ENCODE measurements at places on chromosomes 3 and 15.
A peak's percentile ranks its signal among the peaks of the same experiment; 100 is the strongest.

GRCh38 chr15:68442903-68443302, 10.9 kb upstream of the ITGA11 start:
- no peak for DNase-seq

DNA sequence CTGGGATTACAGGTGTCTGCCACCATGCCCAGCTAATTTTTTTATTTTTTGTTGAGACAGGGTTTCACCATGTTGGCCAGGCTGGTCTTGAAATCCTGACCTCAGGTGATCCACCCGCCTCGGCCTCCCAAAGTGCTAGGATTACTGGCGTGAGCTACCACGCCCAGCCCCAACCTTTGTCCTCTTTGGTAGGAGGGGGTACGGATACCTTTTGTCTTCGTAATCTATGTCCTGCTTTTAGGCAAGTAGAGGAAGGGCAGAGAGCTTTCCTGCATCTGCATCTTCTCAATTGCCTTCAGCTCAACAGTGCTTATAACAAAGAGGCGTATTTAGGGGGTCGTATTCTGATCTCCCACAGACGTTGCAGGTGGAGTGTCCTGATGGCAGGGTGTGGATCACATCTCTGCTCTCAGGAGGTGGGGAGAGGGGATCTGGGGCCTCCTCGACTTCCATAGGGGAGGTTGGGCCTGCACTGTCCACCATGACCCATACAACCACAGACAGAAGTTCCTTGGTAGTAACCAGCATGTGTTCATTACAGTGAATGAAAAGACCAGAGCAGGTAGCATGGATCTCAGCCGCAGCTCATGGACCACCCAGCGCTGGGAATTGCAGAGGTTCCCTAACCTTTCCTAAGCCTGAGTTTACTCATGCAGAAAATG, 21.4 kb upstream of the KCTD6 start:
- no peak for DNase-seq

GRCh38 chr3:108389372-108389771, 93.0 kb downstream of the HHLA2 start:
- no peak for DNase-seq

- no peak for DNase-seq
Observed at GRCh38 chr3:38232701-38233100, 32.9 kb upstream of the SLC22A13 start.

DNA sequence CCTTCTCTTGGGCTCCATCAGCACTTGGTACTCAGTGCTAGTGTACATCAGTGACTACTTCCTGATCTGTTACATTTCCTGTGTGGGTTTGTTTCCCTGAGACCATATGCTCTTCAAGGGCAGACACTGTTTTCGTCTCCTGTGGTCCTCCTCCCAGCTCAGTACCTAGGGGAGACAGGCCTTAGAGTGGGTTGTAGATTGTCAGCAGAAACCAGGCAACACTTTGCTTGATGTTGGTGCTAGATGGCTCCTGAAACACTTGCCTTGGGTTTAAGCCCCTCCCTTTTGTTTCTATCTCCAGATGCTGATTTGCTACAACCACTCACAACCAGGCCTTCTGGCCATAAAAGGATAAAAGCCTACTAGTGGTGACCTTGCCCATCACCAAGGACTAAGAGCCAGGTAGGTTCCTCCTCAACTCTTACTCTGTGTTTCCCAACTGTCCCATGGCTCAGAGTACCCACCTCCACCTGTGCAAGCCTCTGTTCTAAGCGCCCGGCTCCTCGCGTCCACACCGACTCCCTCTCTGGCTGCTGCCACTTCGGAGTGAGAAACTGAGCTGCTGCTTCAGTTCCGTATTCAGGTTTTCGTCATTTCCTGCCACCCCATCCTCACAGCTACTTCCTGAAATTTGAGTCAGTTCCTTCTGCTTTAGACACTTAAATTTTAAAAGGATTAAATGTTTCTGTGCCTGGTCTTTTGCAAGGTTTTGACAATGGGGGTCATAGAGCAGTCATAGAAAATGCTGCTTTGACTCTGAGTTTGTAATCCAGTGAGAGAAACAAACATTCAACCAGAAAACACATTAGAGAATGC, at the start of gene HCLS1:
Gene HCLS1, minus strand, starts transcription at position 548 of the 816 bp plus-strand sequence. CDS start 2,556 bp downstream, outside the sequence.
- DNase-seq: peak; percentile 70

DNA sequence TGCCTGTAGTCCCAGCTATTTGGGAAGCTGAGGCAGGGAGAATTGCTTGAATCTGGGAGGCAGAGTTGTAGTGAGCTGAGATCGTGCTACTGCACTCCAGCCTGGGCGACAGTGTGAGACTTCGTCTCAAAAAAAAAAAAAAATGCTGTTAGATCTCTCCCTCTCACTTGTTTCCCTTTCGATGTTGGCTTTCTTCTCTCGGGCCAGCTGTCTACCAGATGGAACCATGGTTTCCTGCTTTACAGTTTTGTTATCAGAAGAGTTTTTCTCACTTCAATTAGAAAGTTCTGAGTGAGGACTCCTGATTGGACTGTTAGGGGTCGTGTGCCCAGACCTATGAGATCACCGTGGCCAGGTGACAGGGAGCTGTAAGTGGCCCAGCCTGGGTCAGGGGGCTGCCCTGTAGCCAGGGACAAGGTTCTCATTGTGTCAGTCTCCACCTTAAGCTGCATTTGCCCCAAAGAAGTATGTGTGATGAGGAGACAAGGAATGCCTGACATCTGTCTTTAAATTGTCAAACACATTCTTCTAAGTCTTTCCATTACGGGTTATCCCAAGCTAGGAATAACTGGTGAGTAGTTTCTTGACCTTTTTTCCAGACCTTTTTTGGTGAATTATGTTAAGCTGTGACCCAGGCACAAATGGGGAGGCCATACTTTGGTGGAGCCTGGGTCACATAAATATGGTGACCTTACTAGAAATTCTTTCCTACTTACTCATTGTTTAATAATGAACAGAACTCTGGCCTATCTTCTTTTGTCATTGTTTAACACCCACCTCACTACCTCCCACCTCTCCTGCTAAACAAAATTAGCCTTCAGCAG, 25.2 kb downstream of the SNAPC5 start:
- no peak for DNase-seq

Measured in right atrium auricular region (tissue), 2 donors.